Globus pallidus (tissue), 1 donor: ENCODE measurements at places on chromosomes 2 and 18.

DNA sequence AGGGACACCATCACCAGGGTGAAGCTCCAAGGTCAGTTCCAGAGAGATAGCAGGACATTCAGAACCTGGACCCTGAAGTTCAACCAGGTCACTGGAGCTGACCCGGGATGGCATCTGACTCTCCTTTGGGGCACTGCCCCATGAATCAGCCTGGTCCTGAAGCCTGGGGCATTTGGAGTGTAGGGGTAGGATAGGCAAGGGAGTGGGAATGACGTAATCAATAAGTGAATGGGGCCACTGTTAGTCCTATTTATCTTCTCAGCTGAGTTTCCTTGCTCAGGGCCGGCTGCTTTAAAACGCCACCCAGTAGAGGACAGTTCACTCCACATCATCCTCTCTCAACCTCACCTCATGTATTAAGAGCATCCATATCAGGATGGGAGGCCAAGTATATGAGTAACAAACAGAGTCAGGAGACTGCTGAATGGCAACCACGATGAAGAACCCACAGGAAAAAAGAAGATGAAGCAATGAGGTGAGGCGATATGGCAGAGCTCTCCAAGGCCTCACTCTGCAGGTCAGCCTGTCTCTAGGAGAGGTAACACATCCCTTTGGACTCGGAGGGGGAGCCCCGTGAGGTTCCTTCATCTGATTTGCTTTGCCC, 1.8 kb upstream of the RFX8 start:
- DNase-seq, result no peak

DNA sequence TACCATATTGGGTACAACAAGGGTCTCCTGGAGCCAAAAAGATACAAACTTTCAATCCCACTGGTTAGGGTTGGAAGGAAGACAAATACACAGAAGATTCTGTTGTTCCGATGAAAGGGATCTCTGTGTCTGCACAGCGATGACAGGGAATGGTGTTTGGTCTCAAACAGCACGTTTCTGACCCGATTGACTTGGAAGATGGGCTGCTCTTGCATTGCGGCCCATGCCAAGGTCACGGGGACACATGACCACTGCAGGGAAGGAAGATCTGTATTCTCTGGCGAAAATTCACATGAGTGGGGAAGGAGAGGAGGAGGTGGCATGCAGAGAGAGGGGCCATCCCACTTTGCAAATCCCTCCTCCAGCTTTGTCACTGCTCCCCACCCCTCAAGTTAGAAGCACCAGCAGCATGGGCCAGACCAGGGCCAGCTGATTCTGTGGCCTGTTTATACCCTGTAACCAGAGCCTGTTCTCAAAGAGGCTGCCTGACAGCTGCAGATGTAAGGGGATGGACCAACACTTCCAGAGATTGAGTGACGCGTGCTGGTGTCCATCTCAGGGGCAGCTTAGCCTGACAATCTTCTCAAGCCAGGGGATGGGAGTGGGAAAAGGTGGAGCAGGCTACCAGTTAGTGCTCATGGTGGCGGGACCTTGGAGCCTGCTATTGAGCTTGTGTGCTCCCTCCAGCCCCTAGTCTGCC, 57.2 kb downstream of the TNP1 start:
- DNase-seq, result peak; percentile 43

- DNase-seq, result no peak
Measured at GRCh38 chr2:2243666-2244065, 87.4 kb downstream of the MYT1L start.

DNA sequence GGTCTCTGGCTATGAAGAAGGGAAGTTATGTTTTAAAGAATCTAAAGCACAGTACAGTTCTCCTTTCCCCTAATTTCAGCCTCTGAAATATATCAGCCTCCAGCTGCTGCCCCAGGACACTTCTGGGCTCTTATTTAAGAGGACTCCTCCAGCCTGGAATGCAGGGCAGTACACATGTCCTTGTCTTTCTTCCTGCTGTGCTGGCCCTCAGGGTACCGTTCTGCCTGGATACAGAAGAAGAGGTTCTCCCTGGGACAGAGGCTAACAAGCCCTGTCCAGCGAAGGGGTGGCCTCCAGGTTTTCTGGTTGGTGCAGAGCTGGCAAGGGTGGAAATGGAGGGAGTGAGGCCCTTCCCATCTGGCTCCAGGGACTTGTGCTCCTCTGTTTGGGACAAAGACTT, 22.1 kb downstream of the MLPH start:
- no peak for DNase-seq

DNA sequence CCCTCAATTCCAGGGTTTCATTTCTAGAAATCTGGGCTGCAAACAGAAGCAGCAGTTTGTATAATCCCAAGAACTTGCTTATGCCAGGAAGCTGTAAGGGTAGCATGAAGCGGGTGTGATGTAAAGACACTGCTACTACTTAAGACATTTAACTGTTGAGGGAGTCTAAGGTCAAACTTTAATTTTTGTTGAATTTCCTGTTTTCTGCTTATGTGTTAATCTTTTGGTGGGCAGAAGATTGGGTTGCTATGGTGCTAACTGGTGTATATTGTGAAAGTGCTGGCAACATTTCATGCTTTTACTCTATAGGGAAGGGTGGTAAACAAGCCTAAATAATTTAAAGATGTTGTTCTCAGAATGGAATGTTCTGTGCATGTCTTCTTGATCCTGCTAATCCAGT, 2.7 kb downstream of the NCOA1 start:
- DNase-seq, result no peak

DNA sequence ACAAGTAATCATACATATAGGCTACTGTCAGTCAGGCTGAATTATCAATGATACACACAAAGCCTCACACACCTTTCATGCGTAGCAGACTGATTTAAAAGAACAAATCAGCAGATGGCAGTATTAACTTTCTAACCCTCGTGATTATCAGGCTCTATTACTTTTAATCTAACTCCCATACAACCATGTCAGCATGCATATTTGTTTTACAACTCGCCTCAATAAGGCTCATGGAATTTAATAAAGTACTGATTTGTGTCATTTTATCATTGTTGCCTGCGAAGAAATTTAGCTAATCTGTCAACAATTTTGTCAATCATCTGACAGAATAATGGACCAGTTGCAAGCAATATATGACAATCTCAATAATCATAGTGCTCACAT, 82.8 kb downstream of the SLC25A12 start:
- no peak for DNase-seq

- DNase-seq, result no peak
Measured at GRCh38 chr2:68292108-68292710, 27.5 kb downstream of the CNRIP1 start.

GRCh38 chr2:105134081-105134480, 96.2 kb downstream of the MRPS9 start:
- no peak for DNase-seq

DNA sequence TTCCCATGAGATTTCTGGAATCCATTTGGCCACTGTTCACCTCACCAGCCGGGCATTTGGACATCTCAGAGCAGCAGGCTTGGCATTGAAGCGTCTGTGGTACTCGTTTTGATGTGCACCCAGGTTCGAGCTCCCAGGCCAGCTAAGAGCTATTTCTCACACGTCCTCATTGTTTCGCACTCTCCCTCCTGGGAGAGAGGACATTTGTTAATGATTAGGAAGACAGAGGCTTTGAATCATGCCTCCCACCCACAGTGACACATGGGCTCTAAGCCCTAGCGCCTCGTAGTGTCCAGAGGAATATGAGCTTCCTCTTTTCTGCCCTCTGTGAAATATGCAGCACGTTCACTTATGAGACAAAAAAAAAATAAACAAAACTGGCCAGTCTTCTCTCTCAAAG, 361.8 kb downstream of the RND3 start:
- DNase-seq, result no peak

GRCh38 chr2:112035786-112036185, 19.3 kb upstream of the TMEM87B start:
- no peak for DNase-seq

- no peak for DNase-seq
Measured at GRCh38 chr2:123917241-123917640, 107.8 kb upstream of the CNTNAP5 start.

GRCh38 chr2:182906454-182906853, 40.0 kb upstream of the FRZB start:
- DNase-seq, result no peak

- no peak for DNase-seq
Measured at GRCh38 chr2:242047963-242048362, 178.4 kb downstream of the RTP5 start.

GRCh38 chr2:24512831-24513230, 21.8 kb downstream of the NCOA1 start:
- no peak for DNase-seq

DNA sequence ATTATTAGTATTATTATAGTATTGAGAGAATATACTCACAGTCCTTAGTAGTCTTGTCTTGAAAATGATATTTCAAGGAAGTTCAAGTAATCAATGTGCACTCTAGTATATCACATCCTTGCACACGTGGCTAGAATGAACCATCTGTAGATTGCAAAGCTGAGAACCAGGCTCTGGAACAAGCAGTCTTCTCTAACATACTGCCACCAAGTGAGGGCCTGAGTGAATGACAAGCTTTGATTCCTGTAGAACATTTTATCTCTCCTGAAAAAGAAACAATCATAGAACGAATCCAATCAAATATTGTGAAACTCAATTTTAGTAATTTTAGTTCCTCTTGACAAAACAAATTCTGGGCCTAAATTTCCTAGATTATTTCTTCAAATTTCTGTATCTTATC, 55.3 kb upstream of the SULT1C3 start:
- DNase-seq, result peak; percentile 7

GRCh38 chr18:8635087-8635486, 25.9 kb downstream of the RAB12 start:
- DNase-seq, result no peak

- DNase-seq, result no peak
Measured at GRCh38 chr2:127740665-127741288, 39.5 kb downstream of the SFT2D3 start.

- peak; percentile 50 for DNase-seq
Measured at GRCh38 chr2:128577141-128577930, 258.7 kb upstream of the HS6ST1 start.

DNA sequence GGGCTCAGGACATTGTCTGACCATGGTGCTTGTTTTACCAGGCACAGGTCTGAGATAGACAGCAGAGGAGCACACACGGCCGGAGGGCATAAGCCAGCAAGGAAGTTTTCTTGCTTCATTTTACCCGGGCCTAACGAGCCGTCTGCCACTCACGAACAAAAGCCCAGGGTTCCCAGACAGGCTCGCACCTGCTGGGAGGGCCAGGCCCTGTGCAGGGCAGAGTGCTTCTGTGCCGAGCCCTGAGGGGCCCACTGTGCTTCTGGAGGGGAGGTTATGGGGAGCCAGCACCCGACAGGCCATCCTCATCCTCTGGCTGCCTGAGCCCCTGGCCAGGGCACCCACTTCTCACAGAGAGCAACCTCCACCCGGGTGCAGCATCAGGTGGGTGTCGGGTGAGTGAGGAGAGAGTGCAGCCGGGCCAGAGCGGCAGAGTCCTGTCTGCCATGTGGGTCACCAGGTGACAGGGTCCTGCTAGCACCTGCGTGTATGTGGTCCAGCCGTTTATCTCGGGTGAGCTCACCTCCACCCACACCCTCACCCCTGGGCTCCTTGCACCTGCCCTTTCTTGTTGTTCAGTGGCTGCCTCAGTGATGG, 297.9 kb downstream of the NDUFA10 start:
- no peak for DNase-seq

DNA sequence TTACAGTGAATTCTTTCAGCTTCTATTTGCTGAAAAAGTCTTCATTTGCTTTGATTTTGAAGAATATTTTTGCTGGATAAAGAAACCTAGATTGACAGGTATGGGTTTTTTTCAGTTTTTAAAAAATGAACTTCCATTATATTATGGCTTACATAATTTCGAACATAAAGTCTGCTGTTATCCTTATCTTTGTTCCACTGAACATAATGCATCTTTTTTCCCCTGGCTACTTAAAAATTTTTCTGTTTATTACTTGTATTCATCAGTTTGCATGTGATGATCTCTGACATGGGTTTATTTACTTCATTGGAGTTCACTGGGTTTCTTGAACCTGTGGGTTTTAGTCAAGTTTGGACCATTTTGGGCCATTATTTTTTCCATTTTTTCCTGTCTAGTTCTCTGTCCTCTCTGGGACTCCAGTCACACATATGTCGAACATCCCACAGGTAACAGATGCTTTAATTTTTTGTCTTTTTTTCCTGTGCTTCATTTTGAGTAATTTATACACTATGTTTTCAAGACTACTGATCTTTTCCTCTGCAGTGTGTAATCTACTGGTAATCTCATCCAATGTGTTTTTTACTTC, 33.1 kb downstream of the SEC11C start:
- no peak for DNase-seq

- DNase-seq, result no peak
Measured at GRCh38 chr2:136205615-136206014, 87.7 kb upstream of the CXCR4 start.

DNA sequence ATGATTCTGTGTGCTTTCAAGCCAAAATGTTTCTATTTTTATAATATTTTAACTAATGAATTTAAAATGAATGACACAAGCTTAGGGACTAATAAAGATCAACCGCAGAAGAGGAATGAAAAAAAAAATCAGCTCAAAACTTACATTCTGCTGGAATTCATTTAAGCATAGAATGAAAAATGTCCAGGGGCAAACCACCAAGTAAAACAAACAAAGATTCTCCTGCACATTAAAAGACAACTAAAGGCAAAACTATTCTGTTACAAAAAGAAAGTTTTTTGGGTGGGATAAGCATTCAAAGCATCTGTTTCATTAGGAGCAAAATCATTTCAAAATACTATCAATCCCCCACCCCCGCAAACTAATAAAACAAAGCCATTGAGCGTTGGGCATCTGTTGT, 99.3 kb upstream of the SOX11 start:
- no peak for DNase-seq

- DNase-seq, result no peak
Measured at GRCh38 chr2:100778637-100779450, 41.1 kb upstream of the NPAS2 start.

DNA sequence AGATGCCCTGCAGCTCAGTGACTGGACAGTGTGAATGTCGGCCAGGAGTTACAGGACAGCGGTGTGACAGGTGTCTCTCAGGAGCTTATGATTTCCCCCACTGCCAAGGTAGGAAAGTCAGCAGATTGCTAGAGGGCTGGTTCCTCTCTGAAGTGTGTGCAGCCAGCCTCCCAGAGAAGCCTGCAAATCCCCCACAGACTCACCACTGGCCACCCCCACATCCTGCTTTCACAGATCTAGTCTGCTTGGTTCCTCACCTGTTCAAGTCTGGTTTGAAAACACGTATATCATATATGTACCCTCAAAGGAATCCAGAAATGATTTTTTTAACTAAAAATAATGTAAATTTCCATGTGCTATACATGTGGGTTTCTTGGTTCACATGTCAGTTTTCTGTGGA, 121.1 kb downstream of the LAMA3 start:
- no peak for DNase-seq

- no peak for DNase-seq
Measured at GRCh38 chr2:55000341-55000740, 49.9 kb downstream of the RTN4 start.
